ENCODE measurements at places on chromosomes 1 and 21. TPM values are rescaled to one million over a fixed set of nuclear protein-coding genes. Genes with fewer than 3 reads are reported as not detected.

The HSD11B1 gene
- total RNA-seq = 2.0 TPM

The IL10 gene
- total RNA-seq = not detected

DNA sequence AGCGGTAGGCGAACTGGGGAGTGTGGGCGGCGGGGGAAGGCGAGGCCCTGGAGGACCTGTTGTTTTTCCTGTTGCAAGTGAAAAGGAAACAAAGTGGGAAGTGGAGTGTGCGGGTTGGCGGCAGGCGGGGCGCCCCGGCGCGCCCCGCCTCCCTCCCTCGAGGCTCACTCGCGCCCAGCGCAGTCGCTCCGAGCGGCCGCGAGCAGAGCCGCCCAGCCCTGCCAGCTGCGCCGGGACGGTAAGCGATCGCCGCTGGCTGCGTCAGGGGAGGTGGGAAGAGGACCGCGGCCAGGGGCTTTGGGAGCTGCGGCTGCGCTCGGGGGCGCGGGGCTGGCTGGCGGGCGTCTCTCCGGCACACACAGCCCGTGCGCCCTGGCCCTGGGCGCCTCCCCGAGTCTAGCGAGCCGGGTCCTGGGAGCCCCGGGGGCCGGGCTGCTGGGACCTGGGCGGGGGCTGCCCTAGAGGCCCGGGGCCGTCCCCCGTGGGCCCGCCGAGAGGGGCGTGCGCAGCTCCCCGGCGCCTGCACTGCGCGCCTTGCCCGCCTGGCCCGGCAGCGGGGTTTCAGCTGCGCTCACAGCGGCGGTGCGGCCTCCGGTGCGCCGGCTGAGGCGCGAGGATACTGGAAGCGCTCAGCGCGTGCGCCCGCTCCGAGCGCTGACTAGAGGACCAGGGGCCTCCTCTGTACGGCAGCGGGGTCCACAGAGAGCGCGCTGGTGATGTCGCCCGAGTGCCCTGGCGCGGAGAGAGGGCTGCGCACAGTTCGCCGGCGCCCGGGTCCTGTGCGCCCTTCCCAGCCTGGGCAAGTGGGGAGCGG lies at the start of gene PIK3CD:
Gene PIK3CD (plus strand): TSS at position 167 of the 814 bp plus-strand sequence. CDS start 58,725 bp downstream, outside the sequence.
- peak; percentile 25 for DNase-seq

DNA sequence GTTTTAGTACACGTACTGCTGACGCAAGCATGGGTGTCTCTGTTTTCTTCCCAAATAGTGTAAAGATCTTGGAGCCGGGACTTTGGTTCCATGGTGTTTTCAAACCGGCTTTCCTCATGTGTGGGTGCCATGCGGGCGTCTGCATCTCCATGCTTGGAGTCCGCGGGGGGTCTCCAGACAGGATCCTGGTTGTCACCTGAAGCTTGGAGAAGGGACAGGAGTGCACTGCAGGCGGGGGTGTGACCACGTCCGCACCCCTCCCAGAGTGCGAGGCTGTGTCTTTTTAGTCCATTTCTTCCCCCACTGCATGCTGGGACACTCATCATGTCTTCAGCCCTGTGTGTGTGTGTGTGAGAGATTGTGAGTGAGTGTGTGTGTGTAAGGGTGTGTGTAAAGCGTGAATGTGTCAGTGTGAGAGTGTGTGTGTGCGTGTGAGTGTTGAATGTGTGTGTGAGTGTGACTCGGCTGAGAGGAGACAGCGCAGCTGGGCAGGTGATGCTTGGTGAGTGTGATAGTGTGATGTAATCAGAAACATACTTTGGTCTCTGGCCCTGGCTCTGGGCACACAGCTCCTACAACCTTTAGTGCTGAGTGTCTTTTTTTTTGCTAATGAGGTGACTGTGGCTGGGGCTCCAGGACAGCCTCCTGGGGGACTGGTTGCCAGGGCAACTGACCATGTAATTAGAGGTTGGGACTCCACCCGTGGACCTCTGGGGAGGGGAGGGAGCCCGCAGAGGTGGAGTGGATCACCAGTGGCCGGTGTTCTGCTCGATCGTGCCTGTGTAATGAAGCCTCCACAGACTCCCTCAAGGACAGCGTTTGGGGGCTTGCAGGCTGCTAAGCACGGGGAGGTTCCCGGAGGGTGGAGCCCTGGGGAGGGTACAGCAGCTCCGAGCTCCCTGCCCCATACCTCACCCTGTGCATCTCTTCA lies 55.1 kb downstream of the AGPAT3 start:
- DNase-seq = no peak

All from myocyte (in vitro differentiated cells).